Gastrocnemius medialis (tissue), 4 donors: ENCODE measurements at places on chromosomes 16 and 17.

- no peak for DNase-seq
Measured at GRCh38 chr16:25542306-25542705, 149.5 kb upstream of the HS3ST4 start.

GRCh38 chr17:13158494-13159240, 140.8 kb upstream of the ELAC2 start:
- DNase-seq: no peak

- DNase-seq: no peak
Measured at GRCh38 chr17:72115781-72116525, 4.9 kb upstream of the SOX9 start.

GRCh38 chr17:40177275-40177874, at the start of gene RAPGEFL1:
Gene RAPGEFL1, plus strand, starts transcription at chr17:40177470. Its CDS starts 392 bp downstream, at chr17:40177862.
- peak; percentile 42 for DNase-seq

DNA sequence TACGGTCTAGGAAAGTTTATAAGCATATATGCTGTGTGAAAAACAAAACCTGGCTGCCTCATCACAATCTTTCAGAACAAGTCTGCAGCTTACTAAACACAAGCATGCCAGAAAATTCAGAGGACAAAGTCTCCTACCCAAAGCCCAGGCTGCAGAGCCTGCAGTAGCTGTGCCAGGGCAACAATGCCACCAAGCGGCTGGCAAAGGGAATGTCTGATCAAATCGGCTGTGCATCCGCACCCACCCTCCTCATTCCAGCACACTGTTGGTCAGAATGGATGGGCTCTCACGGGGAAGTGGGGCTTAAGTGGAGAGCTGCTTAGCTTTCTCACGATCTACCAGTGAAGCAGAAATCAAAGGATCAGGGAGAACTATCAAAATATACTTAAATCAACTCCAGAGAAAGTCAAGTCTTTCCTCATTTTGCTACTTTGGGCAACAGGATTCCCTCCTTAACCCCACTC, 73.5 kb downstream of the CYTH1 start:
- DNase-seq: peak; percentile 52

- DNase-seq: no peak
Measured at GRCh38 chr16:14182999-14183398, 111.9 kb downstream of the MRTFB start.

DNA sequence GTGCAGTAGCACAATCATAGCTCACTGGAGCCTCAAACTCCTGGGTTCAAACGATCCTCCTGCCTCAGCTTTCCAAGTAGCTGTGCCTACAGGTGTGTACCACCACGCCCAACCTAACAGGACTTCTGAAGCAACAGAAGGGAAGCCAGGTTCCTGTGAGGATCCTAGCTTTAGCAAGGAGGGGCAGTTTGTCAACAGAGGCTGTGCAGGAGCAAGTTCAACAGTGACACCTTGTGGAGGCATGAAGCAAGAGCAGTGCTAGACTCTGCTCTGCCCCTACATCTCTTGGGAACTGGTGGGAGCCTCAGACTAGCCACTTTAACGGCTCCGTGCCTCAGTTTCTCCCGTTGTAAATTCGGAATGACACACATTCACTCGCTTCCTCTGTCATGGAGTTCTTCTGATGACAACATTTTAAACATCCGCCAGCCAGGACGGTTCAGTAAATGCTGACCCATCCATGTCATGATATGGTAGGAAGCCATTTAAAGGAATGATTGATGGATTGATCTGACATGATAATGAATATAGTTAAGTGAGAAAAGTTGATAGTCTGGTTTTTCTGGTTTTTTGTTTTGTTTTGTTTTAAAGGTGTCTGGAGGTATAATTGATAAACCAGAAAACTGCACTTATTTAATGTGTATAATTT, 218.7 kb downstream of the MRTFB start:
- no peak for DNase-seq

- peak; percentile 59 for DNase-seq
Measured at GRCh38 chr16:27222249-27223225, 19.2 kb downstream of the KDM8 start.

GRCh38 chr17:6306820-6307219, 128.1 kb downstream of the AIPL1 start:
- no peak for DNase-seq

DNA sequence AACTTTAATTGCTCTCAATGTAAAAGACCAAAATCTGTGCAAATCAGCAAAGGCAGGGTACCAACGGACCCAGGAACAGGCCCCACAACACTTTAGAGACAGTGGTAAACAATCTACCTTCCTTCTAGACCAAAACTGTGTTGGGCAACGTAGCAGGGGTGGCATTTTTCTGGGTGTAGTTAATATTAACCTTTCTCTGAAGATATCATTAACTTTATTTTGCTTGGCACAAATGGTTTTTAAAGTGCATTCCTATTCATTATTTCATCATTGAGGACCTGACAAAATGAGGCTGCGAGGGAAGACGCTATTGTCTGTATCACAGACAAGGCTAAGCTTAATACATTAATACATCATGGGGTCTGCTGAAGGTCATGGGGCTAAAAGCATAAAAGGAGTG, 37.9 kb upstream of the TRAP1 start:
- DNase-seq: no peak

DNA sequence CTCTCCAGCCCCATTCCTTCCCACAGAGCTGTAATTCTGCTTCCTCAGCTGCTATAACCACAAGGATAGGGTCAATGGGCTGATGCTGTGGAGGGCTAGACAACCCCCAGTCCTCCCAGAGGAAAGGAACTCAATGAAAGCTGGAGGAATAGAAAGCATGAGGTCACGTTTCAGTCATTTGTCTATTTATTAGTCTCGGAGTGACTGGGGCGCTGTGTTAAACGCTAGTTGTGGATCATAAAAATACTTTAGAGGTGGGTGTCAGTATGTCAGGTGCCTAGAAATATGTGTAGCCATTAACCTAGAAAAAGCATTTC, 787 bp upstream of the CCL3L1 start:
- DNase-seq: no peak

DNA sequence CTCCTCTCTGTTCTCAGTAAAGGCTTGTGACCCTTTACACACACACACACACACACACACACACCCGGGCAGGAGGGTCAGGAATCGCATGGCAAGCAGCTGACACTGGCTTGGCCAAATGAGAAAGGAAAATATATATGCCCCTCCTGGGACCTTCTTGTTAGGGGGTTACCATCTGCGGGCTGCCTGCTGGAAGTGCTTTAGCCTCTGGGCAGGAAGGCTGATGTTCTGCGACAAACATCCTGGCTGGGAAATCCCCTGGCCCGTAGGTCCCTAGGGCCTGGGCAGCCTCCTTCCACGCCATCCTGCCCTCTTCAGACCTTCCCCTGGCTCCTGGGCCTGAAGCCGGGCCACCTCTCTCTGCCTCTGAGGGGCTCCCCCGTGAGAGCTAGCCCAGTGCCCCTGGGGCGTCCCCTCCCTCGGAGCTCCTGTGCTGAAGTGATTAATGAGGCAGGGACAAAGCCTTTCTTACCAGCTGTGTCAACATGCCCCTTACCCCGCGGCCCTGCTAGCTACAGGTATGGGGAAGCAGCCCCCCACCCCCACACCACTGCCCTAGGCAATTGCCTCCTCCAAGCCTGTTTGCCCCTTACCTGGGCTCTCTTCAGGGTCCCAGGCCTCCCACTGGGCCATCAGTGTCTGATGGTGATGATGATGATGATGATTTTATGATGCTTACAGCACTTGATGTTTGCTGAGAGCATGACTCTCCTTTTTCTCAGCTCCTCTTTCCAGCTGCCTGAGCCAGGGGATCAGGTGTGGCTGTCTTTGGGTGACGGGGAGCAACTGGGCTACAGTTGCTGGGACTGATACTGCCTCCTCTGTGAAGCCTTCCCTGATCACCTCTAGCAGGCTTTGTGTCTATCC, 32.8 kb upstream of the ETV4 start:
- DNase-seq: no peak

GRCh38 chr16:84449156-84450140, 55.0 kb downstream of the MEAK7 start:
- no peak for DNase-seq

GRCh38 chr17:12421646-12422306, 243.9 kb upstream of the MYOCD start:
- no peak for DNase-seq

GRCh38 chr17:18197535-18198194, 14.0 kb downstream of the ALKBH5 start:
- DNase-seq: no peak

- no peak for DNase-seq
Measured at GRCh38 chr16:3879258-3879886, 1.1 kb downstream of the CREBBP start.

DNA sequence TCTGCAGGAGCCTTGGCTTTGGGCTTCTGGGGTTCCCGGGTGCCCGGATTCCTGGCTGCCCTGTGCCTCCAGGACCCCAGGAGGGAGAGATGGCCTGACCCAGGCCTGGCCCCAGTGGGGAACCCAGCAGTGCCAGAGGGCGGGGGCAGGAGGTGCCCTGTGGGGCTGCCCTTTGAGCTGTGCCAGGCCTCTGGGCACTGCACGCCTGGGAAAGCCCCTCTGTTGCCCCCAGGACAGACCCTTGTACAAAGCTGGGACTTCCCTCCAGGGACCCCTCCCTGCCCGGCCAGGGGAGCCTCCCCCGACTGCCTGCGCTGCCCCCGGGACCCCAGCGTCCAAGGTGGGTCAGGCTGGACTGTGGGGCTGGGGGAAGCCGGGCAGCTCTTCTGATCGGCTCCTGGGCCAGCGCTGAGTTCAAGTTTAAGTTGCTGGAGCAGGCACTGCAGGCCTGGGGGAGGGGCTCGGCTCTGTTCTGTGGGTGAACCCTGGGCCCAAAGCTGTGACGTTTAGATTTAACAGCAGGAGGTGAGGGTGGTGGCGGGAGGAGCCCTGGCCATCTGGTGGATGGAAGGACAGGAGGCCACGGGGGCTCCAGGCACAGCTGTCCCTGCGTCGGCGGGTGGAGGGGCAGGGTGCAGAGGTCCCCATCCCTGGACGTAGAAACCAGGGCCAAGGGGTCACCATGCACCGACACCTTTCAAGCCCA, 27.6 kb upstream of the C1QTNF8 start:
- no peak for DNase-seq

DNA sequence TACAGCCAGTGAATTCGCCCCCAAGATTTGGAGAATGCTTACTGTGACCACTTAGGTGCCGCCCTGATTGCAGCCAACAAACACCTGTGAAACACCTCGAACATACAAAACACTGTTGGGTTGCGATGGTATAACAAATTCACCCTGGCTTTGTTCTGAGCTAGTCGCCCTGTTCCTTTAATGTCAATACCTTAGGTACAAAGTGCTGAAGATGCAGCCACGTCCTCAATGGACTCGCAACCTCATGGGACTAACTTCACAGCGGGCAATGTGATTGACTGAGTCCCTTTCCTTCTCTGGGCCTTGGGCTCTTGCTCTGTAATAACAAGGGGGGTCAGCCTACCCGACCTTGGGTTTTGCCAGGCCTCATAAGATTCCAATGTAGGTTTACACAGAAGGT, 28.9 kb upstream of the GOSR2 start:
- DNase-seq: no peak

DNA sequence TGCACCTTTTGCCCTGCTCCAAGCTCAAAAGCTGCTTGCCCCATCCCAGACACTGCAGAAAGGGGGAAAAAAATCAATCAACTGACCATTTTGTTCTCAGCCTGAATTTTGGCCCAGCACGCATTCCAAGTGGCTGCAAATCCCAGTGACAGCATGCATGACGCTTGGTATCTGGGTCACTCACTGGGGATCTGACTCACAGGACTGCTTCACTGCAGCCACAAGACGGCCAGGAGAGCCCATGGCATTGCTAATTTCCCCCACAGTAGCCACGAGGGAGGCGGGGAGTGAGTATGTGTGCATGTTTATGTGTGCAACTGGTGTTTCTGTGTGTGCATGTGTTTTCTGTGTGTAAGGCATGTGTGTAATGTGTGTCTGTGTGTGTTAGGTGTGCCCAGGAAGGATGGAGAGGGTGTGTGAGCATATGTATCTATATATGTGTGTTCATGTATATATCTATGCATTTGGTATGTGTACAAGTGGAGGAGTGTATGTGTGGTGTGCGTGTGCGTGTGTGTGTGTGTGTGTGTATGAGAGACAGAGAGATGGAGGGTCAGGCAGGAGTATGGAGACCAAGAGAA, 33.8 kb downstream of the SDK2 start:
- DNase-seq: no peak

- DNase-seq: no peak
Measured at GRCh38 chr17:45929344-45929743, 35.0 kb downstream of the MAPT start.

GRCh38 chr16:73385696-73386095, 337.8 kb upstream of the ZFHX3 start:
- no peak for DNase-seq

GRCh38 chr17:10243883-10244844, 45.8 kb upstream of the GAS7 start:
- DNase-seq: no peak

GRCh38 chr17:80047176-80047575, 10.7 kb downstream of the CCDC40 start:
- no peak for DNase-seq

DNA sequence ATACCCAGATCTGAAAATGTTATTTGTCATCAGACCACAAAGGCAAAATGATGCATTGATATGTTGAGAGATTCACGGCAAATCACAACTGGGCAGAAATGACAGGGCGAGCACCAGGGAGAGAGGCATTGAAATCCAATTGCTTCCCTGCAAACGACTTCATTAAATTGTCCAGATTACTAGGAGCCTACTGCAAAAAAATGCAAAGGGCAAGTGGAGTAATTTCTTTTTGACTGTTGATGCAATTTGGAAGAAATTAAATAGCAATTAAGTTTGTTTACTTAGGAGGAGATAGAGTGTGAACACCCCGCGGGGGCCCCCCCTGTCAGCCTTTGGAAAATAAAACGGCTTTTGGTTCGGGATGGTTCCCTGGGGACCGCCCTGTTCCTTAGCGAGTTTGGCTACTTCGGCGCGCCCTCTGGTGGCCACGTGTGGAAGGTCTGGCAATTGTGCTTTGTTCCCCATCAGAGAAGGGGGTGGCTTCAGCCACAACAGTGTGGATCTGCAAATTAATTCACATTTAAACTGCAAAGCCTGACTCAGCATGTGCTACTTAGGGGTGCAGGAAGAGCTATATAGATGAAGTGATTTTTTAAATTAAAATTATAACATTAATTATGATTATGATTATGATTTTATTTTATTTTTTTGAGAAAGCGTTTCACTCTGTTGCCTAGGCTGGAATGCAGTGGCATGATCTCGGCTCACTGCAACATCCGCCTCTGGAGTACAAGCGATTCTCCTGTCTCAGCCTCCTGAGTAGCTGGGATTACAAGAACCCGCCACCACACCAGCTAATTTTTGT, 14.5 kb upstream of the TMC7 start:
- DNase-seq: peak; percentile 65
